ENCODE measurements at places on chromosomes 4 and X.

GRCh38 chrX:48558271-48558670 is 16.0 kb upstream of the RBM3 start:
- DNase-seq, result no peak

- no peak for DNase-seq
Measured at GRCh38 chr4:29653221-29653620, 1066.9 kb upstream of the PCDH7 start.

DNA sequence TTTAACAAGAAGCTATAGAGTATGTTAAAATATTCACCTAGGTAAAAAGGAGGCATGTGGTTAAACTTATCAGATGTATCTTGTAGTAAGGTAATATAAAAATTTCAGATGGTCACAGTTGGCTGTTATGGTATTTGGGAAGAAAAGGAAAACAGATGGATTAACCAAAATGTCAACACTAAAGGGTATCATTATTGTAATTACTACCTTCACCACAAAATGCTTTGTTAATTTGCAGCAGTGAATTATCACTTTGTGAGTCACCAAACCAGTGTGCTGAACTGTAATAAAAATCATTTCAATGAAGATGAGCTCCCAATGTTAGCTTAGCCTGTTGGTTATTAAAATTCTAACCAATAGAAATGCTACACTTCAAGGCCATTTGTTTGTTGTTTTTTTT is 233.9 kb downstream of the RPA4 start:
- DNase-seq, result no peak

DNA sequence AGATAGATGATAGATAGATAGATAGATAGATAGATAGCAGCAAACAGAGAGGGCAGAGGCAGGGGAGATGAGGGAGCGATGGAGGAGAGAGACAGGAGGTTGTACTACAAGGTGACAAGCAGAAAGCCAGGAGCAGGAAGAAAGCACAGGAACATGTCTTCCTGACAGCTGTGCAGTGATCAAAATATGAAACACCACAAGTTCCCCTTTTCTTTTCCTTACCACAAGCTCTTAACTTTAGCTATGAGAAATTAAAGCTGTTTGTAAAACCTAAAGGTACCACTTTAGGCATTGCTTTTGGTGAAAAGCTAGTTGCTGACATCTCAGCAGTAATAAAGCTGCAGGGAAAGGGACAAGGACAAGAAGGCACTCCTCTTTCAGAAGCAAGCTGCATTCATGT is 9.1 kb upstream of the MAGED4B start:
- no peak for DNase-seq

GRCh38 chr4:85102606-85103005 is 136.1 kb upstream of the WDFY3 start:
- DNase-seq, result no peak

DNA sequence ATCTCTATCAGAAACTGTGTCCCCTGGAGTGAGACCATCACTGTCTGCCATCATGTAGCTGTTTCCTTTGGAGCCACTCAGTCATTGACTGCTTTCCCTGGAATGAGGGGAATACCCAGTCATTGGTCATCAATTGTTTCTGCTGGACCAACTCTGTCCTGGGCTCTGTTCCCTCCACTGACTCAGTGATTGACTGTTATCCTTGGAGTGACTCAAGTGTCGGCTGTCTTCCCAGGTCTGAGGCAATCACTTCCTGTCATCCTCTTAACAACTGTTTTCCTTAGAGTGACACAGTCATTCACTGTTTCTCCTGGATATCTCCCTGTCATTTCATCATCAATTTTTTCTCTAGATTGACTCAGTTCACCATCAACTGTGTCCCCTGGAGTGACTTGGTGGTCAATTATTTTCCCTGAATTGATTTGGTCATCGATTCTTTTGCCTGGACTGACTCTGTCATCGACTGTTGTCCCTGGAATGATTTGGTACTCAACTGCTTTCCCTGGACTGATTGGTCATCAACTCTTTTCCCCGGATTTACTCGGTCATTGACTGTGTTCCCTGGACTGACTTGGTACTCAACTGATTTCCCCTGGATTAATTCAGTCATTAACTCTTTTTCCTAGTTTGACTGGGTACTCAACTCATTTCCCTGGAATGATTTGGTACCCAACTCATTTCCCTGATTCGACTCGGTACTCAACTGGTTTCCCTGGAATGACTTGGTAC is 327.9 kb upstream of the VCX start:
- DNase-seq, result no peak

DNA sequence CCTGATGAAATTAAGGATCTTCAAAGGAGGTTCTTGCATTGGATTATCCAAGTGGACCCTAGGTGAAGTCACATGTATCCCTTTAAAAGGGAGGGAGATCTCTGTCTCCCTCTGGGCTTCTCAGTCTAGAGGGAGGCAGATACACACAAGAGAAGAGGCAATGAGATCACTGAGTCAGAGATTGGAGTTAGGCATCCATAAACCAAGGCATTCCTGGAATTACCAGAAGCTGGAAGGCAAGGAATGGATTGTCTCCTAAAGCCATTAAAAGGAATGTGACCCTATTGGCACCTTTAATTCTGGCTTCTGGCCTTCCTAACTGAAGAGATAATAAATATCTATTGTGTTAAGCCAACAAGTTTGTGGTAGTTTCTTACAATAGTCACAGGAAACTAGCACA is 383.2 kb downstream of the PACRGL start:
- DNase-seq, result no peak

- DNase-seq, result no peak
Measured at GRCh38 chrX:154381271-154381670, 2.2 kb downstream of the EMD start.

DNA sequence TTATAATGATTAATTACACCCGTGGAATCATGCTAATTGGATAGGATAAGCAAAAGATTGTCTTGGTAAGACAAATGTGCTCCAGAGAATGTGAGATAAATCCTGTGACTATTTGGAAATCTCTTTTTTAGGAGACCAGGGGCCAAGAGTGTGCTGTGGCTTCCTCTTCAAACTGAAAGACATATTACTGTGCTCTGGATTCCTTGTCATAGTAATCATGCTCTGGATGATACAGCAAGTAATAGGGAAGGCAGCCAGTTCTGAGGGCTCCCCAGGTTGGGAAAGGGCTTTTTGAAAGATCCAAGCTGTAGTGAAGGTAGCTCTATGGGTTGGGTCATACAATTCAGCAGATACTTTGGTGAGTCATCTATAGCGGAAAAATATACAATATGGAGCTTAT is 600.5 kb downstream of the PCDH18 start:
- DNase-seq, result no peak

DNA sequence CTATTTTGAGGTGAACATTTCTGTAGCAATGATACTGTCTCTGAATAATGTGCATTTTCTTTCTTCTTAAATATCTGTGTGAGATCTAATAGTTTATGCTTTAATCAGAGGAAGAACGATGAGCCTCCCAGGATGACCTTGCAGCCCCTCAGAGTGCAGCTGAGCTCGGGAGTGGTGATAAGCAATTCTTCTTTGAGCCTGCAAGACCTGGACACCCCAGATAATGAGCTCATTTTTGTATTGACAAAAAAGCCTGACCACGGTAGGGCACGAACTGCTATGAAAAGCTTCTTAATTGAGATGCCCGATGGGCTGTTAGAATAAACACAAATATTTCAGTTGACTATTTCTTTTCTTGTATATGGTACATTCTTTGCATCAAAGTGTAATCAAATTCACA is 105.0 kb upstream of the ANXA3 start:
- no peak for DNase-seq

DNA sequence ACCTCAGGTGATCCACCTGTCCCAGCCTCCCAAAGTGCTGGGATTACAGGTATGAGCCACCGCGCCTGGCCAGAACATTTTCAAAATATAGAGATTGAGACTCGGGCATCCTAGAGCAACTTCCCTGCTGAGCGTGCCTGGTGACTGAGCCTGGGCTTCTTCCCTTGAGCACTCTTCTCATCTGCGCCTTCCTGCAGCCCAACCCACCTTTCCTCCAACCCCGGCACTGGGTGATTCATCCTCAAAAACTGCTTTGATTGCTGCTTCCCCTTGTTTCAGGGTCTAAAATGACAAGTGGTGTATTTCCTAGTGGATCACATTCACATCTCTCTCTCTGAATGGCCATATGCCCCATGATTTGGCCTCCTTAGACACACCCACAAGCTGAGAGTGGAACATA is 37.8 kb downstream of the PHKA2 start:
- no peak for DNase-seq

DNA sequence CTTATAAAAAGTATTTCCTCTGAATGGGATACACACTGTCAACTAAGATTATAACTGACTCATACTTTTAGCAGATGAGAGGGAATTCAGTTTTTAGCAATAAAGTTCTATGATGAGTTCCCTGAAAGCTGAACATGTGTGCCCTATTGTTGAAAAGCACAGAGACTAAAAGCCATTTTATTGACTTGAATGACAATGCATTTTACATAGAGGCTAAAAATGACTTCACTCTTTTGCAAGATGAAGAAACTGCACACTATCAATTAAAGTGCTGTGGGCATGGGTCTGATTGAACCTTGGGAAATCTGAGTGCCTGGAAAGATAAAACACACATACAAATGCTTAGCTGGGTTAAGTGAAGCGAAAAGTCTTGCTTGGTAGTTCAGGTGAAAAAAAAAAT is 633.4 kb downstream of the PDHA2 start:
- DNase-seq, result no peak

GRCh38 chr4:185587427-185588161 is 52.3 kb upstream of the PDLIM3 start:
- DNase-seq, result peak; percentile 32

GRCh38 chr4:31291238-31291637 is 571.1 kb downstream of the PCDH7 start:
- no peak for DNase-seq

- peak; percentile 35 for DNase-seq
Measured at GRCh38 chrX:48802089-48802904, 430 bp downstream of the HDAC6 start.

GRCh38 chrX:103737696-103738095 is 27.0 kb downstream of the TMEM31 start:
- DNase-seq, result no peak

DNA sequence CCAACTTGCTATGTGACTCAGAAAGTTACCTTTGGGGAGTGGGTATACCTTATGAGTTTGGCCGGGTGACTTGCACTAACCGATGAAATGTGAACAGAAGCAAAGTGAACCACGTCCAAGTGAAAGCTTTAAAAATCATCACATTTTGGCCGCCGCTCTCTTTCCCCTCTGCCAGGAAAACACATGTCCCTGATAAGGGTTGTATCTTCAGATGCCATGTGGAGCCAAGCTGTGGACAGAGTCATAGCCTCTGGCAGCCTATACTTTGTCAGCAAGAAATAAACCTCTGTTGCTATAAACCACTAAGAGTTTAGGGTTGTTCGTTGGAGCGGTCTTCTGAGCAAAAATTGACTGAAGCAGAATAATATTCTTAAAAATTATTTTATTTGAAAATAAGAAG is 92.3 kb downstream of the PRDM5 start:
- no peak for DNase-seq

DNA sequence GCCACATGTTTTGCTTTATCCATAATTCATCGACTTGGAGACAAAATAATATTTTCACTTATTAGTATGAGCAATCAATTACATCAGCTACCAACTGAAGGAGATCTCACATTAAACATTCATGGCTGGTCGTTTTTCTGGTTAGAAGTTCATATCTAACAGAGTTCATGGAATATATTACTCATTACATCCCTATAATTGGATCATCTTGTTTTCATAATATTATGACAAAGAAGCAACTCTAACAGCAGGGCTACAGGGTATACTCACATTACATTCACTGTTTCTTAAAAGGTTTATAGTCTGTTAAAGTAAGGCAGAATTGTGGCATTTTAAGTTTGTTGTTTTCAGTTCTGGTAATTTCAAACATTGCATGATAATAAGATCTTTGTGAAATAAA is 33.0 kb downstream of the GSTCD start:
- DNase-seq, result no peak

GRCh38 chr4:74623041-74623440 is 171.3 kb downstream of the BTC start:
- DNase-seq, result peak; percentile 9

- no peak for DNase-seq
Measured at GRCh38 chrX:147749308-147749707, 162.4 kb upstream of the FMR1 start.

DNA sequence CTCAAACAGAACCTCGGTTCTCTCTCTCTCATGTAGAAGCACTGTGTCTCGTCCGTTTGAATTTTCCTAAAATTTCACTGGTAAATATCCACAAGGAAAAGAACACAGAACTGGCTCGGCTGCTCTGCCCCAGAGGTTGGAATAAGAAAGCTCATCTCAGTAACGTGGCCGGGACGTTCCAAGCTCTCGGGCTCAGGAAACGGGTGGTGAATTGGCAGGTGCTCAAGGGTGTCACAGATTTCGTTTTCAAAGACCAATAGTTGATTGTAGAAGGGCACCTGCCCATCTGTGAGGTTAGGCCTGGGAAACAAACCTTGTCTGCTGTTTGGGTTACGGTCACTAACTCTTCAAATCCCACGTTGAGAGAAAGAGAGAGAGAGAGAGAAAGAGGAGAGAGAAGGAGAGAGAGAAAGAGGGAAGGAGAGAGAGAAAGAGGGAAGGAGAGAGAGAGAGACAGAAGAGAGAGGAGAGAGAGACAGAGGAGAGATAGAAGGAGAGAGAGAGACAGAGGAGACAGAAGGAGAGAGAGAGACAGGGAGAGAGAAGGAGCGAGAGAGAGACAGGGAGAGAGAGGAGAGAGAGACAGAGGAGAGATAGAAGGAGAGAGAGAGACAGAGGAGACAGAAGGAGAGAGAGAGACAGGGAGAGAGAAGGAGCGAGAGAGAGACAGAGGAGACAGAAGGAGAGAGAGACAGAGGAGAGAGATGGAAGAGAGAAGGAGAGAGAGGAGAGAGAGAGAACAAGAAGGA is 106.6 kb downstream of the CRLF2 start:
- DNase-seq, result no peak

DNA sequence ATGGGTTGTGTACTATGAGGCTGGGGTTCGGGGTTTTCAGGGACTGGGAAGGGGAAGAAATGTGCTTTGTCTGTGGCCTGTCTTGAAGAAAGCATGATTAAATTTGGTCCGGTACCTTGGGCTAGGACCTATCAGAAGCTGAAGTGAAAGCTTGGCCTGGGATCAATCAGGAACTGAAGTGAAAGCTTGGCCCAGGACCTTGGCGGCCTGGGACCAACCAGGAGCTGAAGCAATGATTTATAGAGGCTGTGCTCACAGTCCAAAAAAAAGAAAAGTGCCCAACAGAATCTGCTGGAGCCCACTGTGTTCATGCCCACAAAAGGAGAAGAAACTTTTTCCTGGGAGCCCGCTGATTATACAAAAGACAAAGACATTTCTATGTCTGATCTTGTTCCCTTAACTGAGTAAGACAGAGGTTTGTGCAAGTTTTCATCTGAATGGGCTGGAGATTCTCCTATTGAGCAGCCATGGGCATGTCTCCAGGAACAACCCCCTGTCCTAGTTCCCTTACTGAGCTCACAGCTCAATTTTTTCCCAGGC is 1427.9 kb downstream of the FAM133A start:
- no peak for DNase-seq

All from GM19239 (cell line).